ENCODE measurements at places on chromosomes 1 and 21. TPM values are rescaled to one million over a fixed set of nuclear protein-coding genes. Genes with fewer than 3 reads are reported as not detected.

Gene OR2AK2
- not detected for total RNA-seq

Gene POTED
- not detected for total RNA-seq

Gene CRP
- not detected for total RNA-seq

Gene SEMA4A
- not detected for total RNA-seq

Gene HOOK1
- total RNA-seq, result not detected

Gene PCP4L1
- 0.27 TPM for total RNA-seq

Gene ADAM30
- not detected for total RNA-seq

Gene LMOD1
- total RNA-seq, result not detected

Gene C1QTNF12
- total RNA-seq, result 0.40 TPM
